ENCODE measurements at places on chromosomes 2 and 18. TPM values are rescaled to one million over a fixed set of nuclear protein-coding genes. Genes with fewer than 3 reads are reported as not detected.

DNA sequence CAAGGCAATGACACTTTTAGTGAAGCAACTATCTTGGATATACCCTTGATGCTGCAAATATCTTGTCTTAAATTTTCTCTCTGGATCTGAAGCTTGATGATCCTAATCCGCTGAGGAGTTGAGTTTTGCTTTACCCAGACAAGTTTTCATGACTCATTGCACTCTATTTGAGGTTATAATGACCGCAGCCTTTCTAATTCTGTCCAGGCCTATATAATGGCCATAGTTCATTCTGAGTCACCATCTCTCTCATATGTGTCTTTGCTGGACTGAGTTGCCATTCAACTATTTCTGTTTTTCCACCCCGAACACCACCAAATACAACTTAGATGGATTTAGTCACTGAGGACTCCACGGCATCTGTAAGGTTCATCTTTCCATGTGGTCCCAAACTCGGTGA is 802.1 kb upstream of the FAM98A start:
- DNase-seq, result no peak

DNA sequence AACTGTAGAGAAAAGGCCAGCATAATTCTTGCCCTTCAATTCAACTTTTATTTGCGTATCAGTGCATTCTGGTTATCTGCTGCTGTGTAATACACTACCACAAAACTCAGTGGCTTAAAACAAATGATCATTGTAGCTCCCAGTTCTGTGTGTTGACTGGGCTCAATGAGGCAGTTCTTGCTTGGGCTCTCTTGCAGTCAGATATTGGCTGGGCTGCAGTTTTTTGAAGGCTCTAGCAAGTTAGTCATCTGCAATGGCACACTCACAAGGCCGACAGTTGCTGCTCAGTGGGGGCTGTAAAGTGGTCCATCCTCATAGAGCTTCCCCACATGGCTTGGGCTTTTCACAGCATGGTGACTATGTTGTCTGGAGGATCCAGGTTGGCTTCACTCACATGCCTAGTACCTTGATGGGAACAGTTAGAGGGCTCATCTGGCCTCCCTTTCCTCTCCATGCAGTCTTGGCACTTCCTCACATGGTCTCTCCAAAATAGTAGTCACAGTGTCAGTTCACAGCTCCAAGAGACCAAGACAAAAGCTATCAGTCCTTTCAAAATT is 110.6 kb upstream of the TNP1 start:
- DNase-seq, result no peak

DNA sequence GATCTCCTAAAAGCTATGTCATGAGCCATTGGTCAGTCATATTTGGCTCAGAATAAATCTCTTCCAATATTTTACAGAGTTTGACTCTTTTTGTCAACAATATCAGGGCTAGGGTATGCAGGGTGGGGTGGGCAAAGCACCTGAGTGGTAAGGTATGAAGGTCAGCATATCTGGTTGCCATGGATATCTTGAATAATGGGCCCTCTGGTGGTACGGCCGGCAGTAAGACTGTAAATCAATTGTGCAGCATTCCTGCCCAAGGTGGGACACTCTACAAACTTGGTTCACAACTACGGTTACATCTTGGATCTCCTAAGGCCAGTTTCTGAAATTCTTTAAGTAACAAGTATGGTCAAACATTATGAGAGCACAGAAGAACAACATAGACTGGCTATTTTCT is 119.6 kb downstream of the SPOPL start:
- no peak for DNase-seq

Gene CELF4
- total RNA-seq, result not detected

Gene BMP10
- total RNA-seq, result not detected

- no peak for DNase-seq
Observed at GRCh38 chr2:64275174-64275466, 130.9 kb upstream of the PELI1 start.

Gene STON1
- total RNA-seq, result 10.5 TPM

DNA sequence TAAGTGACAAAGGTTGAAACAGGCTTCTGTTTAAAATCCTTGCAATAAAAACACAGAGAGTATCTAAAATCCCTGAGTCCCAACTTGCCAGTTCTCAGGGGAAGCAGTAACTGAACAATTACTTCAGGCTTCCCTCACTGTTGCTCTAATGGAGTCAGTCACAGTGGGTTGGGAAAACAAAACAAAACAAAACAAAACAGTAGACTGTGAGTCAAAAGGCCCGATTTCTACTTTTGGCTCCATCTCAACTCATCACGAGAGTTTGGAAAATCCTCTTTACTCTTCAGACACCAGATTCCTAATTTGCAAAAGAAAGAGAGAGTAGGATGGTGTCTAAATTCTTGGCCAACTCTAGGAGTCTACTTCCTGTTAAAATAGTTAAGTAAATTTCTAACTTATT is 1.1 kb downstream of the FSHR start:
- no peak for DNase-seq

Gene SS18
- 92.8 TPM for total RNA-seq

Gene OR6B2
- not detected for total RNA-seq

- no peak for DNase-seq
Observed at GRCh38 chr2:200350850-200351285, 44.4 kb downstream of the SPATS2L start.

DNA sequence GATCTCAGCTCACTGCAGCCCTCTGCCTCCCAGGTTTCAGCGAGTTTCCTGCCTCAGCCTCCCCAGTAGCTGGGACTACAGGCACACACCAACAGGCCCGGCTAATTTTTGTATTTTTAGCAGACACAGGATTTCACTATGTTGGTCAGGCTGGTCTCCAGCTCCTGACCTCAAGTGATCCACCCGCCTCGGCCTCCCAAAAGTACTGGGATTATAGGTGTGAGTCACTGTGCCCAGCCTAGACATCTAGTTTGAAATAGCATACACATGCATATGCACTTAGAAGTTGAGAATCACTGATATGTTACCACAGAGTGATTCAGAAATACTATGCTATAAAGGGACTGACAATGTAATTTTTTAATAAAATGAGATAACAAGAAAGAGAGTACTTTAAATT is 69.8 kb upstream of the CDKL4 start:
- DNase-seq, result no peak

GRCh38 chr2:221753401-221753800 is 181.3 kb upstream of the EPHA4 start:
- DNase-seq, result no peak

Gene LYPD6B
- not detected for total RNA-seq

GRCh38 chr18:54205959-54206358 is 18.5 kb downstream of the MBD2 start:
- no peak for DNase-seq

GRCh38 chr2:30348825-30349224 is 98.2 kb upstream of the LCLAT1 start:
- DNase-seq, result no peak

DNA sequence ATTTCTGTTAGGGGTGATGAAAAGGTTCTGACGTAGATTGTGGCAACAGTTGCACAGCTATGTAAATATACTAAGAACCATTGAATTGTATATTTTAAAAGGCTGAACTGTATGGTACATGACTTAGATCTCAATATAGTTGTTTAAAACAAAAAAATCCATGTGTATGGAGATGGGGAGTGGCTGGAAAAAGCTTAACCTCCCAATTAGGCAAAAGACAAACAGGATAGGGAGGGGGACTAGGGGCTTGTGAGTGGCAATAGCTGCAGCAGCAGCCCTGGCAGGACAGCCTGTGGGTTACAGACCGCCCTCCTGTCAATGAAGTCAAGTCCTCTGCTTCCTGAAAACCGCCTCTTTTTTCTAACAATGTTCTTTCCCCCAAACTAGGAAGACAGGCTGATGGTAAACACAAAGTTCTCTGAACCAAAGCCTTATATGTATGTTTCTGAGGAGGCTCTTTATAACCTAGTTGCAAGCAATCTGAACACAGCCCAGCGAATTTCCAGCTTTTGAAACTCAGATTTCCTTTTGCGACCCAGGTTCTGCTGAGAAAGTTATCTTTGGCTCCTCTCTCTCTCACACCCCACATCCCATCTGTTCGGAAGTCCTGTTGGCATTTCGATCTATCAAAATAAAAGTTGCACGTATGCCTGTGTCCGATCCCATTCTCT is 10.3 kb downstream of the ATP8B1 start:
- DNase-seq, result no peak

Gene SLC11A1
- total RNA-seq, result not detected

GRCh38 chr2:112728029-112728362 is 7.2 kb downstream of the NT5DC4 start:
- no peak for DNase-seq

DNA sequence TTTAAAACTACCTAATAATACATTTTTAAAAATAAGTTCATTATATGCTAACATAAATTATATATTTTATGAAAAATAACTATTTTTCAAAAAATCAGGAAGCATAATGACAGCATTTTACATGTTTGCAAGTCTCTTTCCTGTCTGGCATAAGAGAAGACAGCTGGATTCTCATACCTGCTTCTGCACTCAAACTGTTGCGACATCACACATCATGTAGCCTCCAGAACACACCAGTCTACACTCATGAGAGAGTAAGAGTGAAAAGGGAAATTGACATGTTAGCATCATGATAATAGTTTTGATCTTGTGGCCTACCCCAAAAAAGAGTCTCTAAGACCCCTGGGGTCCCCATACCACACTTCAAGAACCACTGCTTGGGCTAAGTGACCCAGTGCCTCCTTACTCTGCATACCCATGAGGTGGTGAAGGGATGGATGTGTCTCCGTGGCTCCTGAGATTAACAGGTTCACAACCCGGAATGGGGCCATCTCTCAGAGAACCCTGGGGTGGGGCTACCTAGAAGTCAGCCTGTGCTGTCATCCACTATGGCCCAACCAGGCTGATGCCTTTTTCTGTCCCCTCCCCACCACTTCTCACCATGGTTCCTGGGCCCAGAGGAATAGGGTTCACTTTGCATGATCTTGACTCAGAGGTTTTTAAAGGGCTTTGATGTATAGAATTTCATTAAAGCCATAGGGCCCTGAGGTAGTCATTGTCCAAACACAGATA is 102.6 kb upstream of the DAPL1 start:
- no peak for DNase-seq
